CD4-positive, alpha-beta T cell treated with Interferon gamma for 1 hour (primary cell): ENCODE measurements at places on chromosomes 11 and 22.

DNA sequence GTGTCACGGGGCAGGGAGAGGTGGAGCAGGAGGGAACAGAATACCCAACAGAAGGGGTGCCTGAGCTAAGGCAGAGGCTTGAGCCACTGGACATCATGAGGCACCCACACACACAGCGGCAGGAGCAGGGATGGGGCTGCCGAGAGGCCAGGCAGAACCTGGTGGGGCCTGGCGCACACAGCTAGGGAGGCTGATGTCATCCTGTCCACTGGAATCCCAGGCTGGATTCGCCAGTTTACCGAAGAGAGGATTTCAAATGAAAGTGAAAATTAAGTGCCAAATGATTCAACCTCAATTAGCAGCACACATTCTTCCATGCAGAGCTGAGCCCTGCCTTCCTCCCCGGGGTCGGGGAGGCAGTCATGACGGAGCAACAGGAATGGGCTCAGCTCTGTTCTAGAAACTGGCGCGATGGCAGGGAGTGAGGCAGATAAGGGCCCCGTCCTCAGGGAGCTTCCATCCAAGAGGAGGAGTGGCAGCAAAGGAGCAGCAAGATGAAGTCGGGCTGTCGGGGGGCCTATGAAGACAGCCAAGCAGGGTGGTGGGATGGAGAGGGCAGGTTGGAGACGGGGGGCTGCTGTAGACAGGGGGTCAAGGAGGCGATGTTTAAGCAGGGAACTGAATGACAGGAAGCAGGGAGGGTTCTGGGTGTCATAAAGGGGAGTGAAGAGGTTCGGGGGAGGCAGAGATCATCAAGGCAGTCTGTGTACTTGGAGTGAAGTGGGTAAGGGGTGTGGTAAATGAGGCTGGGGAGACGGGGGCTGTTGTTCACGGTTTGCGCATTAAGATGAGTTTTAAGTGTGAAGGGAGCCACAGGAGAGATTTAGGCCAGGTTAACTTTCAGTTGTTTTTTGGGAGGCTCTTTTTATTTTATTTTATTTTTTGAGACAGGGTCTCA lies 6.4 kb downstream of the RAC2 start:
- no peak for DNase-seq

GRCh38 chr11:91041626-91042025 lies 818.8 kb upstream of the CHORDC1 start:
- DNase-seq = no peak

- peak; percentile 61 for DNase-seq
Observed at GRCh38 chr11:65468874-65469333, 29.9 kb upstream of the MALAT1 start.

GRCh38 chr11:127470306-127470884 lies 469.8 kb upstream of the KIRREL3 start:
- no peak for DNase-seq

DNA sequence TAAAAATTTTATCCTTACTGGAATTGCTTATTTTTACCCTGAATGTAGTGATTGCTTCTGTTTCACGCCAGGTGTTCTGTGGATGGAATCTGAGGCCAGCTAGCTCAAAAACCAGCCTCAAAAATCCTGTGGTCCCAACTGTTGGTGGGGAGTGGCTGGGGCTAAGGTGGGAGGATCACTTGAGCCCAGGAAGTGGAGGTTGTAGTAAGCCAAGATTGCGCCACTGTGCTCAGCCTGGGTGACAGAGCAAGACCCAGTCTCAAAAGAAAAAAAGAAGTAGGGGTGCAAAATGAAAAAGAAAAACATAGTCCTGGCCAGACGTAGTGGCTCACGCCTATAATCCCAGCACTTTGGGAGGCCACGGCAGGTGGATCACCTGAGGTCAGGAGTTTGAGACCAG lies 27.0 kb upstream of the SLC5A1 start:
- DNase-seq = no peak

- no peak for DNase-seq
Observed at GRCh38 chr11:100359281-100359680, 327.8 kb upstream of the ARHGAP42 start.

- no peak for DNase-seq
Observed at GRCh38 chr11:117127171-117127901, 16.8 kb upstream of the PAFAH1B2 start.

GRCh38 chr11:59503276-59503675 lies at the start of gene OR4D11:
Gene OR4D11 (plus strand): TSS chr11:59503576. CDS start chr11:59503576, 0 bp downstream.
- no peak for DNase-seq
